Hypothalamus (tissue), 51 donors: ENCODE measurements at places on chromosomes 11 and 22.

DNA sequence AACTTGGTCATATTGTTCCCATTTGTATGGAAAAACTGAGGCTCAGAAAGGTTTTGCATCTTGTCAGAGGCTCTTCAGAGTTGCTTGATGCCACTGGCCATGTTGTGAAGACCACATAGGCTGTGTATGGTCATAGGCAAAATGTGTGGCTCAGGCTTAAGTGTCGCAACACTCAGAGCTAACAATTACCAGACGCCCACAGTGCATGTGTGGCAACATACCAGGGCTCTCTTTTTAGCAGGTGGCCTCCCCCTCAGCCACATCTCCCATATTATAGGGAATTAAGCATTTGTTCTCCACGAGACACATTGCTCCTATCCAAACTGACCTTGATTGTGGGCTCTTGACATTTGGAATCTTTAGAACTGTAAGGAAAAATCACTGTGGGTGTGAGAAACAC is 802.5 kb downstream of the DLG2 start:
- no peak for DNase-seq

- no peak for DNase-seq
Measured at GRCh38 chr22:31646186-31647019, 15.6 kb downstream of the PISD start.

DNA sequence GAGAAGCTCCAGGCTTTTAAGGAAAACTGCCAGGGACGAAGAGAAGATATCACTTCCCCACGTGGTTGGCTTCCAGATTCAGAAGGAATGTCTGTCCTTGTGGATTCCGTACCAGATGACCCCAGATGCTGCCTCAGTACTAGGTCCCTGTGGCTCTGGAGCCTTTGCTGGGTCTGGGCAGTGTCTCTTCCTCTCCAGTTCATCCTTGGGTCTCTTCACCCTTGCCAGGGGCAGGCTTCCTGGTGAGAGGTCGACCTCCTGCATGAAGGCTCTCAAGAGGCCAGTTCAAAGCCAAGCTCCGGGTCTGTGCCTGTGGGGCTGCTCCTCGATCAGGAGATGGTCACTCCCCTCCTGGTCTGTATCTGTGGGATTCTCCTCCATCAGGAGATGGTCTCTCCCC is 74.7 kb upstream of the B3GAT1 start:
- no peak for DNase-seq

DNA sequence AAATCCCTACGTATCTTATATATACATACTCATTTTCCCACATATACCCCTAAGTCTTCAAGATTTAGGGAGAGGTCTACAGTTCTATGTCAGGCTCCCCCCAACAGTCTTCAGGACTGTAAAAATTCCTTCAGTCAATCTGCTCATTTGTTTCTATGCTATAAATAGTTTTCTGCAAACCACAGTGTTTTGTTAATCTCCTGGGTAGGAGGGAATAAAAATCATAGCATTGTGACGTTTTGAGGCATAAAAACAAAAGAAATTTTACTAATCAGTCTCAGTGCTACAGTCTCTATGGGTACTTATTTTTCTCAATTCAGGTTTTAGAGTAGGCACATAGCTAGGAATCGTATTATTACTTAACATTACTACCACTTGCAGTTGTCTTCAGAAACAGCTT is 552.8 kb upstream of the LRRC4C start:
- no peak for DNase-seq

- no peak for DNase-seq
Measured at GRCh38 chr11:115848080-115848479, 343.9 kb upstream of the CADM1 start.

- no peak for DNase-seq
Measured at GRCh38 chr11:110795112-110795624, 82.9 kb upstream of the ARHGAP20 start.

DNA sequence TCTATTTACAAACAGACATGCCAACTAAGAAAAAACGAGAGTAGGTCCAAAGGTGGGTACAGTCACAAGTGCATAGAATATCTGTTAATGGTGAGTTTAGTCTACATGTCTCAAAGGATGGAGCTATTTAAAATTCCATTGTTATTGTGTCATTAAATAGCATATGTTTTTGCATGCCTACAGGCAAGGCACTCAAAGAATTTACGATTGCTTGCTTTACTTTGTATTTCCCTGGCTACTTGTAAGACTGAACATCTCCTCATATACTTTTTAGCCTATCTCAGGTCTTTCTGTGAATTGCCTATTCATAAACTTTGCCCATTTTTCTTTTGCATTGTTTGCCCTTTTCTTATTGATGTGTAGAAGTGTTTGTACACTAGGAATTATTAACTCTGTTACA is 39.7 kb downstream of the DEUP1 start:
- DNase-seq: no peak

DNA sequence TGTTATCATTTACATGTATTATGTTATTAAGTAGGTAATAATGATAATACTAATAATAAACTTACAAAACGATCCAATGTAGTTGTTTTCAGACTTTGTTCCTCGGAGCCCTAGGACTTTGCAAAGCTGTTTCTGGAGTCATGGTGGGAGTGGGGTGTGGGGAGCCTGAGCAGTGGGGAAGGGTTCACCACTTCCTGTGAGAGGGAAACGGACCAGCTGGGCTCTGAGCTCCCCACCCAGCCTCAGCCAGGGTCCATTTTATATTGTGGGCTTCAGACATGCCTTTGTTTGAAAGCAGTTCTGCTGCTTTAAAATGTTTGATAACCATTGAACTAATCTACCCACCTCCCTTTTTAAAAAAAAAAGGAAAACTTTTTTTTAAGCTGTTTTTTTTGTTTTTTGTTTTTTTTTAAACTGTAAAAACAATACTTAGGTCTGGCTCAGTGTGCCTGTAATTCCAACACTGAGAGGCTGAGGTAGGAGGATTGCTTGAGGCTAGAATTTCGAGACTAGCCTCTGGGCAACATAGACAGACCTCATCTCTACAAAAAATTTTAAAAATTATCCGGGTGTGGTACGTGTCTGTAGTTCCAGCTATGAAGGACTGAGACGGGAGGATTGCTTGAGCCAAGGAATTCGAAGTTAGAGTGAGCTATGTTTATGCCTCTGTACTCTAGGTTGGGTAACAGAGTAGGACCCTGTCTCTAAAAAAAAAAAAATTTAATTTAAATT is 7.0 kb downstream of the SERPING1 start:
- DNase-seq: no peak

GRCh38 chr11:304915-305843 is 2.4 kb upstream of the IFITM2 start:
- DNase-seq: no peak

- DNase-seq: no peak
Measured at GRCh38 chr11:122642472-122642922, 13.0 kb upstream of the UBASH3B start.

GRCh38 chr11:111339758-111340388 is 39.2 kb downstream of the POU2AF1 start:
- no peak for DNase-seq

DNA sequence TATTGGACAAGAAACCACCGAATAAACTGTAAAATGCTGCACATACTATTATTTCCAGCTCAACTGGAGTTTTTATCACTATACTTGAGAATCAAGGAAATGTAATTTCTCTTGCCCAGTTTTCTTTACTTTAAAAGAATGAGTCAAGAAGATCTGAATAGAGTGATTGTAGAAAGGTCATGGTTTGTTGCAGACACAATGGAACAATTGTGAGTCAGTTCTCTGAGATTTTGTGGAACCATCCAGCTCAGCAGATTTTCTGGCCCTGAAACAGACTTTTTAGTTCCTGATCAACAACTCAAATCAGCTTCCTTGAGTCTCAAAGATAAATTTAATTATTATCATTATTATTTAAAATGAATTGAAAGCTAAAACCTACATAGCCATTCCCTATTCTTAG is 1.3 kb downstream of the TCN1 start:
- no peak for DNase-seq

GRCh38 chr11:34501500-34501899 is 12.1 kb downstream of the ELF5 start:
- no peak for DNase-seq

GRCh38 chr11:69921128-69922014 is 102.2 kb upstream of the FGF3 start:
- DNase-seq: no peak

DNA sequence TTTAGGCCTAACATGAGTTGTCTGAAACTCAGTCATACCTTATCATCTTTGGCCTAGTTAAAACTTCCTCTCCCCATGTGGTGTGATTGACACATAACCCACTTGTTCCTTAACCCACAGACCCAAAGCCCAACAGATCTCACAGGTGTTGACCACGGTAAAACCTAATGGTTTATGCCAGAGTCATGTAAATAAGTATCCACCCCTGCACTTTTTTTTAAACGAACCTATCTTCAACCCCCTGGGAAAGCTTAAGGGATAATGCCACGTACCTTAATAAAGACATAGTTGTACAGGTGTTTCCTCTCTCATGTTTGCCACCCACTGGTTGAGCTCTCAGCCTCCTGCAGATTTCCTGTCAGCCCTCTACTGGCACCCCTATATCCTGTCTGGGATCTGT is 709.3 kb upstream of the CCDC179 start:
- no peak for DNase-seq

GRCh38 chr22:37638391-37639069 is 939 bp upstream of the SH3BP1 start:
- DNase-seq: no peak

DNA sequence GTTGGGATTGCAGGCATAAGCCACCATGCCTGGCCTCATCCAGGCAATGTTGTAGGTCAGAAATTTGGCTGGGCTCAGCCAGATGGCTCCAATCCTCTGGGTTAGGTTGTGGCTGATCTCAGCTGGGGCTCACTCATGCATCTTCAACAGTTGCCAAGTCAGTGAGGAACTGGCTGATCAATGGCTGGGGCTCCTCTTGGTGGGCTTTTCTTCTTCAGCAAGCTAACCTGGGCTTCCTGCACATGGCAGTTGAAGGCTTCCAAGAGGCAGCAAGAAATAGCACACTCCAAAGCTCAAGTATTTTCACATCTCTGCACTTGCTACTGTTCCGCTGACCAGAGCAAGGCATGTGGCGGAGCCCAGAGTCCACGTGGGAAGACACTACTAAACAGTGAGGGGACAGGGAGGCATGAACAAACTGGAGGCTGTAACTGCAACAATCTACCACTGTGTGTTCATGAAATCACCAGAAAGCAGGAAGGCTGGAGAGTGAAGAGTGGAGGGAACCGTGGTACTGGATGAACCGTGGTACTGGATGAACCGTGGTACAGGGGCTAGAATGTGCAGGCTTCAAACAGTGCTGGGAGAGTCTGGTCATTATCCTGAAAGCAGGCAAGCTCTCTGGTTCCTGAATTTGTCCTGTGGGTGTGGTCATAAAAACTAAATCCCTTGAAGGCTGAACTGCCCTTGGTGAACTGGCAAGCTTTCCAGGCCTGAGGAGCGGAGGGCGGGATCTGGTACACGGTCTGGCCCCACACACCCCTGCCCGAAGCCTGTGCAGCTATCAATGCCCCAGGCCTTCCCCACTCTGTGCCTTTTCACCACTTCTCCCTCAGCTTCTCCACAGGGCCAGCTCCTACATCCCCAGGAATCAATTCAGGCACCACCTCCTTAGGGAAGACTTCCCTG is 20.2 kb downstream of the CHST1 start:
- DNase-seq: no peak

DNA sequence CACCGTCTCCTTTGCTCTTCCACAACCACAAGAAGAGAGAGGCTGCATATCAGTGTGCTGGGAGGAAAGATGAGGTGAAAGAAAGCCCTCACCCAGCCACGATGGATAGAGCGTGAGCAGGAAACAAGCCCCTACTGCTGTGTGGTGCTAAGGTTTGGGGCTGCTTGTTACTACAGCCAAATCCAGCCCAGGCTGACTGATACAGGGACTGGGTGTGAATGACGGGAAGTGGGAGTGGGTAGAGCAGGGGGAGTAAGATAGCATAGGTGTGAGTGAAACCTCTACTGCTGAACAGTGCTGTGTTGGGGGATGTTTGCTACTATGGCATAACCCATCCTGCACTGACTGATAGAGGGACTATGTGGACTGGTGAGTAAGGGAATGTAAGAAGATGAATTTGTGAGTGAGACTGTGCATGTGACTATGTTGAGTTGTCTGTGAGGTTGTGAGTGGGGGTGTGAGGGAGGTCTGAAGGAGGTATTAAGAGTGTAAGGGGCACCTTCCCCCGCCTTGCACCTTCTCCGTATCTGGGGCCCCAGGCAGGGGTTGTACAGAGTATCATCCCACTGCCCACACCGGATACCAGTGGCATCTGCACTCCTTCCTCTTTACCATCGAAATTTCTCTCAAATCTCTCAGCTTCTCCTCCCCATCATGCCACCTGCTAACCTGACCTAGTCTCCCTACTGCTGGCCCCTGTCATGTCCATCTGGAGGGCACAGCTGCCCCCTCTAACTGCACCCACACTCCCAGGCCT is 91.5 kb downstream of the MN1 start:
- DNase-seq: no peak

DNA sequence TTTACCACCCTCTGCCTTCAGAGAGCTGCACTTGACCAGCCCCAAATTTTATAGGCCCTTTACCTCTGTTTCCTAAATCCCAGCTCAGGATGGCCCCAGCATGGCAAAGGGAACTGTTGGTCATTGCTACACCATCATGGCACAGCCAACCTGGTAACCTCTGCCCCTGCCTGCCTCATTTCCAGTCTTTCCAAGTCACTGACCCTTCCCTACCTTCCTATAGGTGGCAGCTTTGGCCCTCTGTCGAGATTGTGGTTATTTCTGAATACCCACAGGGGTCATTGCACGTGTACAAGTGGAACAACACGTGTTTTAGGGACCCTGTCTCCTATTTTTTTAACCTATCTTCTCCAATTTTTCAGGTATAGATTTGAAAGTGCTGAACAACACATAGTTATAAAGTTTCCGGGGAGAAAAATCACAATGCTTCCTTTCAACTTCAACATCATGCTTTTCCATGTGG is 2.8 kb downstream of the GALNT18 start:
- no peak for DNase-seq

DNA sequence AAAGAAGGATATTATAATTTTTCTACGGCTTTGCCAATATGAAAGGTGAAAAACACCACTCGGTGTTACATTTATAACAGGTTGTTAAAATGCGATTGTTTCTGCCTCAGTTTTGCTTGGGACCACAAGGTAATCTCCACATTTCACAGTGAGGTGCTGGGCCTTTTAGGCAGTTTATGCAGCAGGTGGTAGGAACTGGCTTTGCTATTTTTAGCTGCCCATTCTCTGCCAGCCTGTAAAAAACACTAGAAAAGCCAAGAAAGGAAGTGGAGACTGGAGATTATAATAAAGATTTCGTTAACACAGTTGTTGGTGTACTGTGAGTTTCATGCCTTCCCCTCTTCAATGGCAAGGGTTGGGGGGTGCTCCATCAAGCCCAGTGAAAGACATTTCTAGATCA is 8.0 kb upstream of the MRPL16 start:
- DNase-seq: no peak

- DNase-seq: no peak
Measured at GRCh38 chr11:9688716-9689511, 25.0 kb downstream of the SWAP70 start.

DNA sequence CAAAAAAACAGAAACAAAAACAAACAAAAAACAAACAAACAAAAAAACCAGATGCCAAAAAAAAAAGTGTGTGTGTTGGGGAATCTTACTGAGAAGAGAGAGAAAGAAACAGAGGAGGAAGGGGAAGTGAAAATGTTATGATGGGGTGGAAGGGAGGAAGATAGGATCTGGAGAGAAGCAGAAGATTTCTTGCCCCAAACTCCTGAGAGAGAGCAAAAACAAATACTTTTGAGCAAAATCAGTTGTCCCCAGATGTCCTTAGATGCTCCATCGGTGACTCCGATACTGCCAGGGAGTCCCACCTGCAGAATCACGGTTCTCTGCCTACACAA is 19.9 kb upstream of the GRAMD1B start:
- no peak for DNase-seq
